D721Med (cell line): ENCODE measurements at places on chromosomes 12 and 14.

DNA sequence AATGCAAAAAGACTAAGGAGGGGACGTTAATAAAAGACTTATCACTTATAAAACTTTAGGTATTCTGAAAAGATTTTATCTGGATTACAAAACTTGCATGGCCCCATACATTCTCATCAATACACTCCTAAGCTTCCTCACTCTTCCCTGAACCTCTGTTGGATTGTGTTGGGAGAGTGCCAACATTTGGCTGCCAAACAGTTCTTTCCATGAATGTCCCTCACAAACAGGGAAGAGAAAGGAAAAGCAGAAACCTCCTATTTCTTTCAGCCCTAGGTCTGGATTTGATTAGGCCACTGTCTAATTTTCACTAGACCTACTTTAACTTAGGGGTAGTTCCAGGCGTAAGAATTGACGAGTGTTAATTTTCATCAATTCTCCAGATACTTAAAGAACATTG lies 11.7 kb downstream of the PTHLH start:
- DNase-seq = no peak

- no peak for DNase-seq
Measured at GRCh38 chr12:114192013-114192412, 213.9 kb downstream of the TBX5 start.

- DNase-seq = no peak
Measured at GRCh38 chr14:98622208-98623051, 649.6 kb downstream of the BCL11B start.

GRCh38 chr14:64641760-64642159 lies 62.5 kb upstream of the PLEKHG3 start:
- no peak for DNase-seq

- no peak for DNase-seq
Measured at GRCh38 chr12:46843811-46844210, 18.0 kb upstream of the SLC38A4 start.

GRCh38 chr14:49691031-49691430 lies 1.9 kb upstream of the KLHDC1 start:
- DNase-seq = no peak

GRCh38 chr14:99751539-99752485 lies 41.4 kb upstream of the EML1 start:
- no peak for DNase-seq

DNA sequence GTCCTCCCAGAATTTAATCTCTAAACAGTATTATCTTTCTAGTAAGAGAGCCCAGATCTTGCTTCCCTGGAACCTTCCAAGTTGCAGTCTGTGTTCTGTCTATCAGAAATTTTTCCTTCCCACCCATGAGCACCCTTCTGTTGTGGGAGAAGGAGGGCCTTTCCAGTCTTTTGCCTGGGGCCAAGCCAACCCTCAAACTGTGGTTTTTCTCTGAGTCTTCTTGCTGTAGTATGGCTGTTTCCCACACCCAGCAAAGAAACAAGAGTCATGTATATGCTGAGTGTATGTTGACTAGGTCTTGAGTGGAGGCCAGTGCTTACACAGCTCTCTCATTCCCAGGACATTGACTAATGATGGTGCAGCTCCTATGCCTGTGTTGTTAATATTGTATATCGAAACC lies 104.5 kb downstream of the TGFB3 start:
- no peak for DNase-seq

- no peak for DNase-seq
Measured at GRCh38 chr12:126397071-126397581, 1331.9 kb downstream of the AACS start.

DNA sequence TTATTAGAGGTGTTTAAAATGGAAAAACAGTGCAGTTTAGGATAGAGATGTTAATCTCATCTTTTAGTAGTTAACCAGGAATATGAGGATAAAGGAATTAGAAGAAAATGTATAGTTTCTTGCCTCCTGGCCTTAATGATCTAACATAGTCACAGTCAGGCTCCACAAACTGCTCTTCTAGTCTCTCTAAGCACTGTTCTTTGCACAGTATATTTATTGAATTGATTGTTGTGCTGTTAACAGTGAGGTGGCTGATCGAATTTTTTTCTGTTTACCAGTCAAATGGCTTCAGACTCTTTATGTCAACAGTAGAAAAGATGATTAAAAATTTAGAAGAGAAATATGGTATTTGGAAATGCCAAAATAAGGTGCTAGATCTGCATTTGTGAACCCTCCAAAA lies 37.8 kb downstream of the ATF7IP start:
- DNase-seq = no peak

DNA sequence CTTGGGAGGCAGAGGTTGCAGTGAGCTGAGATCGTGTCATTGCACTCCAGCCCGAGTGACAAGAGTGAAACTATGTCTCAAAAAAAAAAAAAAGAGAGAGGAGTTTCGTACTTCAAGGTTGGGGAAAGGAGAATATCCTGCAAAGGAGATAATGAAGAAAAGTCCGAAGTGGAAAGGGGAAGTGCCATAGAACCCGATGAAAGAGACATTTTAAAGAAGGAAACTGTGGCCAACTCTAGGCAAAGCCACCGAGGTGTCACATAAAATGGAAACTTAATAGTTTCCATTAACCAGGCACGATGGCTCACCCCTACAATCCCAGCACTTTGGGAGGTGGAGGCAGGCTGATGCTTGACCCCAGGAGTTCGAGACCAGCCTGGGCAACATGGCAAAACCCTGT lies 15.0 kb upstream of the LTBP2 start:
- no peak for DNase-seq

DNA sequence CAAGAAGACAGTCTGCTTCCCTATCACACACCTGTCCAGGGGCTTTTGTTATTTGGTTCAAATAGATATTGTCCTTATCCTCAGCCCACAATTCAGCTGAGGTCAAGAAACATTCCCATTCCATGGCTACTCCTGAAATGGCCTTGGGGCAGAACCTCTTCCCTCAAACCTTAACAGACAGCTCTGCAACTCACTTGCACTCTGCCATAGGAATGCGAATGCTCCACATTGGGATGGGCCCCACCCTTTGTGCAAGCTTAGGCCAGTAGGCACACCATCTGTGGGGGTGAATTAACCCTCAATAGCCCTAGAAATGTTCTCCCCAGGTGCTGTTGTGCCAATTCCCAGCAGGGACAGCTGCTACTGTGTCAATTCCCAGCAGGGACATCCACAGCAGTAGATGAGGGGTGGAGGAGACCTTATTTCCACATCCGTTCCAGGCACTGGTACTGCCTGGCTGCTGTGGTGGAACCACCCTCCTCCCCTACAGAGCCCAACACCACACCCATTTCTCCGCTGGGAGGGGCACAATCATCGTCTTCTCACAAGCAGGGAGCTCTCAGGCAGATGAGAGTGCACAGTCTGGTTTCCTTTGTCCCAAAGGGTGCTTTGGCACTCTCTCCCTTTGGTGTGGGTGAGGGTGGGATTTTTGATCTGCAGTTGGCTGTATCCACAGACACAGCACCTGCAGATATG lies 42.3 kb upstream of the GLIPR1 start:
- DNase-seq = no peak

- no peak for DNase-seq
Measured at GRCh38 chr12:14802247-14802646, 1.0 kb downstream of the WBP11 start.

GRCh38 chr14:66056268-66056907 lies 429.8 kb upstream of the CCDC196 start:
- DNase-seq = no peak

DNA sequence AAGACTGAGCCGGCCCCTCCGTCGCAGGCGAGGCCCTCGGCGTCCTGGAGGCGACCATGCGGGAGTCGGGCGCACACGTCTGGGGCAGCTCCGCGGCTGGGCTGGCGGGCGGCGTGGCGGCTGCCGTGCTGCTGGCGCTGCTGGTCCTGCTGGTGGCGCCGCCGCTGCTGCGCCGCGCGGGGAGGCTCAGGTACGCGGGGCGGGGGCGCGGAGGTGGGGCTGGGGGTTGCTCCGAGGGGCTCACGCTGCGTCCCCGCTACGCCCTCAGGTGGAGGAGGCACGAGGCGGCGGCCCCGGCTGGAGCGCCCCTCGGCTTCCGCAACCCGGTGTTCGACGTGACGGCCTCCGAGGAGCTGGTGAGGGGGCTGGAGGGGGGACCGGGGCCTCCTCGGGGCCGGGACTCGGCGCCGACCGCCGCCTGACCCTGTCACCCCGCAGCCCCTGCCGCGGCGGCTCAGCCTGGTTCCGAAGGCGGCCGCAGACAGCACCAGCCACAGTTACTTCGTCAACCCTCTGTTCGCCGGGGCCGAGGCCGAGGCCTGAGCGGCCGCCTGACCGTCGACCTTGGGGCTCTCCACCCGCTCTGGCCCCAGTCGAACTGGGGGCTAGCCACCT lies 7.8 kb downstream of the AMN start:
- DNase-seq = no peak

- DNase-seq = no peak
Measured at GRCh38 chr14:94051779-94052178, 25.6 kb downstream of the OTUB2 start.

- DNase-seq = no peak
Measured at GRCh38 chr12:5516371-5517241, 84.7 kb downstream of the NTF3 start.

- DNase-seq = no peak
Measured at GRCh38 chr12:6434205-6435140, 10.3 kb upstream of the CD27 start.

GRCh38 chr14:86305058-86305457 lies 775.1 kb downstream of the FLRT2 start:
- DNase-seq = no peak

DNA sequence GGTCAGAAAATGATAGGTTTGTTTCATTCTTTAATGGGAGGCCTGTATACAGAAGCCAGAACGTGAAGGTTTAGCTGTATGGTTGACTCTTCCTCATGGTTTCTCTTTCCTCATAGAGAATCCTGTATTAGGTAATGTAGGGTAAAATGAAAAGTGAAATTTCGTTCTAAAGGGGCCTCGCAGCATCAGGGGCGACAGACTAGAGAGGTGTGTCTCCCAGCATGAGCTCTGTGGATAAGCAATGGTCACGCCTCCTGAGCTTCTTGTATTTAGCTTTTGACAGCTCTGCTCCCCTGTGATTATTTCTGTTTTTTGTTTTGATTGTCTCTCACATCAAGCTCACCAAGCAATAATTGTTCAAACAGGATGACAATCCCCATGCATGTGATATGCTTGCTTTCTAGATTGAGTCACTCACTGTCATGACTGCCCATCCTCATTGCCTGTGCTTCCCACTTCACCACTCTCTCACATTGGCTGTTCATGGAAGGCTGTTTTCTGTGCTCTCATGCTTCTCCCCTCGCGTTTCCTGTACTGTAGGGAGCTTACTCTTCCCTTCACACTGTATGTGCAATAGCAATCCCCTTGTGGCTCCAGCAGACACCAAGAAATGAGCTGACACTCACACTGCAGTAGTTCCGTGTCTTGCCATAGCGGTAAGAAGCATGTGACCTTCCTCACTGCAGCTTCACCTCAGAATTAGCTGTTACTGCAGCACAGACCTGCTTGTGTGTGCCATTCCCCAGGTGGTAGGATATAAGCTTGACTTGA lies 44.0 kb downstream of the RAD52 start:
- DNase-seq = no peak

- DNase-seq = no peak
Measured at GRCh38 chr14:58298477-58299400, at the start of gene ARID4A. TSS of gene ARID4A (plus strand) at chr14:58298555. CDS start at chr14:58299855, 1,300 bp downstream.

- DNase-seq = no peak
Measured at GRCh38 chr12:94832780-94833681, 170.5 kb downstream of the NDUFA12 start.

GRCh38 chr14:106141242-106142220 lies 615.1 kb downstream of the TMEM121 start:
- no peak for DNase-seq

DNA sequence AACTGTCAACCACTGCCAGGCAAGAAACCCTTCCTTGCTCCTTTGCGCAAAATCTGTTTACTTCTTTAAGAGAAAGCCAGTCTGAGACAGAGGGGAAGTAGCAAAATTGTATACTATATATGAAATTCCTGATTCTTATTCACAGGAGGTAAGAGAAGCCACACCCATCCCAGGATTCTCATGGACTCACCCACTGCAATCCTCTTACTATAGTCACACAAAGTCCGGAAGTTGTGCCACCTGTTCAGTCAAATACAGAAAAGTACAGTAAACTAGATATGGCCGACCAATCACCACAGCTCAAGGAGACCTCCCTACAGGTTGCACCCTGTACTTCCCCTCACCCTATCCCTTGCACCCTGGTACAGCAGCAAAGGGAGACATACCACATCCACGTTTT lies 2.9 kb downstream of the PRMT5 start:
- no peak for DNase-seq

DNA sequence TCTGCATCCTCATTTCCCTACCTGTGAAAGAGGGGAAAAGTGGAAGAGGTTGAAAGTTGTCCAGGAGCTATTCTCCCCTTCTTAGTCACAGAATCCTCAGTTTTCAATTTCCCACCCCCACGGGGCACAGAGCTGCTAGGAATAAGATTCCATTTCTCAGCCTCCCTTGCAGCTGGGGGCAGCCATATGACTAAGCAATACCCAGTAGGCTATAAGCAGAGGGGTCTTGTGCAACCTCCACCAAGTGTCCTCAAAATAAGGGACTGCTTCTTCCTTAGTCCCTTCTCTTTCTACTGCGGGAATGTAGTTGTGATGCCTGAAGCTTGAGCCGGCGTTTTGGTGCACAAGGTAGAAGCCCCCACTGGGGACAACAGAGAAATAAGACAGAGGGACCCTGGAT lies 40.9 kb downstream of the VWF start:
- DNase-seq = no peak

GRCh38 chr12:13085968-13086686 lies 17.3 kb downstream of the GSG1 start:
- no peak for DNase-seq

DNA sequence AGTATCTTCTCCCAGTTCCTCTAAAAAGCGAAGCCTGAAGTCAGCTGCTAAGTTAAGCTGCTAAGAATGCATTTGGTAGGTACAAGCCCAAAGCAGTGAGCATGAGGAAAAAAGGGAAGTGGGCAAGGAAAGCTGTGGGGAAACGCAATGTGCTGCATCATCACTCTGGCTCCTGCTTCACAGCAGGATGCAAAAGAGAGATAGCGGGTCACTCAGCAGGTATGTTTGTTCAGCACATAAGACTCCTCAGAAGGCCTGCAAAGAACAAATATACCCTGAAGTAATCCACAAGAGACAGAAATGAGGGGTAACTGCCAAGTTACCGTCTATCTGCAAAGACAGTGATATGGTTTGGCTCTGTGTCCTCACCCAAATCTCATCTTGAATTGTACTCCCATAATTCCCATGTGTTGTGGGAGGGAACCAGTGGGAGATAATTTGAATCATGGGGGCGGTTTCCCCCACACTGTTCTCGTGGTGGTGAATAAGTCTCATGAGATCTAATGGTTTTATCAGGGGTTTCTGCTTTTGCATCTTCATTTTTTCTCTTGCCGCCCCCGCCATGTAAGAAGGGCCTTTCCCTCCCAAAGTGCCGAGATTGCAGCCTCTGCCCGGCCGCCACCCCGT lies 127.4 kb upstream of the EGLN3 start:
- no peak for DNase-seq
